ENCODE measurements at places on chromosomes 11 and 22.

DNA sequence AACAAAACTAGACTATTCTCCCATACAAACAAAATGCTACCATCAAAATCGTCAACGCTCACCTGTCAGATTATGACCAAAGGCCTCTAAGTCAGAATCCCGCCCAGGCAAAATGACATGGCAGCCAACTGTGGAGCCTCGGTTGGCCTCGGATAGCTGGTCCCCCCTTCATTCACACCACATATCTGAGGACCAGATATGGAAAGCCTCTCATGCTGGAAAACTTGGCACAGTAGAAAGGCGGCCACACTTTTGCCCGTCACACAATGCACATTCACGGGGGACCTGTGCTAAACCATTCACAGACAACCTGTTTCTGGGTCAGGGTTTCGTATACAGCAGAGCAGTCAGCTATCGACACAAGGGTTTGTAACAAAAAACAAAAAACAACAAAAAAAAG, 11.2 kb downstream of the MAPK1 start:
- no peak for DNase-seq

GRCh38 chr11:63560506-63561180, 2.5 kb downstream of the PLAAT2 start:
- no peak for DNase-seq

DNA sequence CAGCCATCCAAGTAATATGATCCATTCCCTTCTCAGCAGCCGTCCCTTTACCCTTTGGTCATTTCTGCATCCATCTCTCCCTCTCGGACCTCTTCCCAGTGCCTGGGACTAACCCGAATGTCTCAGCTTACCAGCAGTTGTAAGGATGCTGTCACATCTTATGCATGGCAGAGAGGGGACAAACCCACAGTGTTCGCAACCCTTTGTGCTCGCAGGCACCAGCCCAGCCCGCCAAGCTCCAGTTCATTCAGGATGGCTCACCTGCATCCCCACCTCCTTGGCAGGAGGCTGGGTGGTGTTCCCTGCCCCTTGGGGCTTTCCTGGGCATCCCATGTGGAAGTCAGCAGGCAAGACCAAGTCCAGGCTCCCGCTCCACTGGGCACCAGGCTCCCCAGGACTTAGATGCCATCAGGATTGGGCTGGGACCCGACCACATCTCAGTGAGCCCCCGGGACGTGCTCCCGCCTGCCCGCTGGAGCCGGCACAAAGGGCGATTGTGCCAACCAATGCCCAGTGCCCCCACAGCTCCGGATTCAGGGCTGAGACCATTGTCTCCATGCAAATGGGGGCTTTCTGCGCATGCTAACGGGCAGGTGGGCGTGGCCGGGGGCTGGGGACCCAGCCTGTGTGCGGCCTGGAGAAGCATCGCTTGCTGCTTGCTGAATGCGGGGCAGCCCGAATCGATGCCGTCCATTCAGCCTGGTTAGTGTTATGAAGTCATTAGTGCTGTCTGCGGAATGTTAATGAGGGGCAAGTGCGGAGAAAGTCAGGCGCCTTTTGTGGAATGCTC, 108.6 kb downstream of the KCNQ1OT1 start:
- no peak for DNase-seq

DNA sequence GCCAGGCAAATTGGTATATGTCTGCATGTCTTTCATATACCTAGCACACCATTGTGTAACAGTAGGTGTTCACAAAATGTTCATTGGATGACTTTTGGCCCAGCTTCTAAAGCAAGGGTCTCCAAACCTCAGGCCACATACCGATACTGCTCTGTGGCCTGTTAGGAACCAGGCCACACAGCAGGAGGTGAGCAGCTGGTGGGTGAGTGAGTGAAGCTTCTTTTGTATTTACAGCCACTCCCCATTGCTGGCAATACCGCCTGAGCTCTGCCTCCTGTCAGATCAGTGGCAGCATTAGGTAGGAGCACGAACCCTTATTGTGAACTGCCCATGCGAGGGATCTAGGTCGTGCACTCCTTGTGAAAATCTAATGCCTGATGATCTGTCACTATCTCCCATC, 836.6 kb downstream of the NTM start:
- no peak for DNase-seq

- no peak for DNase-seq
These were observed 130.4 kb upstream of the C11orf87 start for GRCh38 chr11:109291553-109291952.

DNA sequence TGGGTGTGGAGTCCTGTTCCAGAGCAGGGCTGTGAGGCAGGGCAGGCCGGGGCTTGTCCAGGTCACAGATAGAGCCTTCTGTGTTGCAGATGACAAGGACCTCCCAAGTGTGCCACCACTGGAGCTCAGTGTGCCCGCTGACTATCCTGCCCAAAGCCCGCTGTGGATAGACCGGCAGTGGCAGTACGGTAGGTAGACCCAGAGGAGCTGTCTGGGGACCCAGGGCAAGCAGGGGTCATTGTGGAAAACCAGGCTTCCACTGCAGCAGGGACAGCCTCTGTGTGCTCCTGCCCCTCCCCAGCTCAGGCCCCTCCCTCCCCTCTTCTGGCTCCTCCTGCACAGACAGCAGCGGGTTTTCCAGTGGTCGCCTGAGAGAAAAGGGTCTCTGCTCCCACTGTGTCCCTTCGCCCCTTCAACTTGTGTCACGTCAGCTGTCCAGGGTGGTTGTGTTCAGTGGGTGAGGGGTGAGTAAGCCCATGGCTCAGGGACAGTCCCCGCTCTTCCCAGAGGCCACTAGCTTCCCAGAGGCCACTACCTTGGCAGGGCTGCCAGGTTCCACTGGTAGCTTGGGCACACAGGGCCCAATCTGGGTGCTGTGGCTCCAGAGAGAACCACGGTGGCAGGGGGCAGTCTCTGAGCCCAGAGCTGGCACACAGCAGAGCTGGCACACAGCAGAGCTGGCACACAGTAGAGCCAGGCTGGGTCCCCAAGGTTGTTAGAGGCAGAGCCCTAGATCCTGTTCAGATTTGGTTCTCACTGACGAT, 78.4 kb downstream of the MED15 start:
- no peak for DNase-seq

DNA sequence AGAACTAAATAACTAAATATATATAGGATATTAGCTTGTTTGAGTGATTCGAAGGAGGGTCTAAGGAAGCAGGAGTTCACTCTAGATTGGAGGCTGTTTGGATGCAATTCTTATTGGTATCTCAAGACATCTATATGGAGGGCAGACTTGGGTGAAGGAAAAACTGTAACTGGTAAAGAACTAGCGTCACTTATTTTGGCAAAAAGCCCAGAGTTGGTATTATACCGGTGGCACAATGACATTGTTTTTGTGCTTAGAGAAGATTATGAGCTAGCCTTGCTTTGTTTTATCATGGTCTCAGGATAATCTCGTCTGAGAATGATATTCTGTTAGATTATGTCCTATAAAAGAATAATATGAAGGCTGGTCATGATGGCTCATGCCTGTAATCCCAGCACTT, 6.0 kb upstream of the SLC35F2 start:
- no peak for DNase-seq

DNA sequence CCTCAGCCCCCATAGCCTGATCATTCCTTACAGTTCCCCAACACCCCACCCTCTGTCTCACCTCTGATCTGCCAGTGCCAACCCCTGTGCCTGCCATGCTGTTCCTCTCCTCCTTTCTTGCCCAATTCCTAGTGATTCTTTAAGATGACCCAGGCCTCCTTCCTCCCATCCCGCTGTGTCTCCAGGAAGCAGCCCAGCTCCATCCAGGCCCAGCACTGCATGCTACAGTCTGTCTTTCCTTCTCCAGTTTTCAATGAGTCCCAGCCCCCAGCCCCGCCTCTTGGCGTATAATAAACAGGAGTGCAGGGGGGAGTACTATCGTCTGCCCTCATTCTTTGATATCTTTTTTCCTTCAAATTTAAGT, 12.3 kb downstream of the LTBP3 start:
- DNase-seq: no peak

GRCh38 chr11:128726458-128727139, 32.7 kb downstream of the FLI1 start:
- no peak for DNase-seq

DNA sequence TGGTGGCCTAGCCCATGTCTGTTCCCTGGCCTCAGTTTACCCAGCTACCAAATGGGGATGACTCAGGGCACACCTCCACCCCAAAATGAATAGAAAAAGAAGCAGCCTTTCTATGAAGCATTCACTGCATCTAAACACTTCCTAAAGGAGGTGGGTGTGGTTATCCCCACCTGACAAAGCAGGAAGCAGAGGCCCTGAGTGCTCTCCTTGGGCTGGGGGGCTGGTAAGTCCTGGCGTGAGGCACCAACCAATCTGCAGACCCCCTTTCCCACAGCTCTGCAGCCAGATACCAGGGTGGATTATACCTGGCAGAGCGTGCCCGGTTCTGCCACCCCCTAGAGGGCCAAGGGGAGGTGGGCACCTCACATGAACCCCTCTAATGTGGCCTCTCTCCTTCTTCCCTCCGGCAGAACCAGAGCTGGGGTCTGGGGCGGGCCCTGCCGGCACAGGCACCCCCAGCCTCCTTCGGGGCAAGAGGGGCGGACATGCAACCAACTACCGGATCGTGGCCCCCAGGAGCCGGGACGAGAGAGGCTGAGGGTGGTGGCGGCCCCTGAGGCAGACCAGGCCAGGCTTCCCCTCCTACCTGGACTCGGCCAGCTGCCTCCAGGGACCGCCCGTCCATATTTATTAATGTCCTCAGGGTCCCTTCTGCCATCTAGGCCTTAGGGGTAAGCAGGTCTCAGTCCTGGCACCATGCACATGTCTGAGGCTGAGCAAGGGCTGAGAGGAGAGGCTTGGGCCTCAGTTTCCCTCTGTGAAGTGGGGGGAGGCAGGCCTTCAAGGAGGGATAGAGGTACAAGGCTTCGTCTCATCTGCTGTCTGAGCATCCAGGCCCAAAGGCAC, 9.2 kb downstream of the RHBDD3 start:
- DNase-seq: no peak

GRCh38 chr11:21769188-21769587, 423.7 kb upstream of the ANO5 start:
- no peak for DNase-seq

DNA sequence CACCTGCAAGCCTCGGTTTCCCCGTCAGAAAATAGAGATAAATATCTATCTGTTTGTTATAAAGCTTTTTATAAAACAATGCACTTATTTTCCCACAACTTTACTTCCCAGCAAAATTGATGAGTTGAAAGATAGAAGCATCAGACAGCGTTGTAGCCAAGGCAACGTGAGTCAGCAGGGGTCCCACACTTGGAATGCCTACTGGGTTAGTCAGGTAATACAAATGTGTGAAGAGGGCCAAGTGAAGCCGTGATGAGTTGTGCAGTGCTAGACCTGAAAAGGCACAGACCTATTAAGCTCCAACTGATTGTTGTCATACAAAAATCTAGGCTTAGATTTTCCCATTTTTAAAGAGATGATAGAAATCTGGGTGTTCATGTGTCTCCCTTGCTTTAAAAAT, 118.7 kb downstream of the PGR start:
- DNase-seq: no peak

DNA sequence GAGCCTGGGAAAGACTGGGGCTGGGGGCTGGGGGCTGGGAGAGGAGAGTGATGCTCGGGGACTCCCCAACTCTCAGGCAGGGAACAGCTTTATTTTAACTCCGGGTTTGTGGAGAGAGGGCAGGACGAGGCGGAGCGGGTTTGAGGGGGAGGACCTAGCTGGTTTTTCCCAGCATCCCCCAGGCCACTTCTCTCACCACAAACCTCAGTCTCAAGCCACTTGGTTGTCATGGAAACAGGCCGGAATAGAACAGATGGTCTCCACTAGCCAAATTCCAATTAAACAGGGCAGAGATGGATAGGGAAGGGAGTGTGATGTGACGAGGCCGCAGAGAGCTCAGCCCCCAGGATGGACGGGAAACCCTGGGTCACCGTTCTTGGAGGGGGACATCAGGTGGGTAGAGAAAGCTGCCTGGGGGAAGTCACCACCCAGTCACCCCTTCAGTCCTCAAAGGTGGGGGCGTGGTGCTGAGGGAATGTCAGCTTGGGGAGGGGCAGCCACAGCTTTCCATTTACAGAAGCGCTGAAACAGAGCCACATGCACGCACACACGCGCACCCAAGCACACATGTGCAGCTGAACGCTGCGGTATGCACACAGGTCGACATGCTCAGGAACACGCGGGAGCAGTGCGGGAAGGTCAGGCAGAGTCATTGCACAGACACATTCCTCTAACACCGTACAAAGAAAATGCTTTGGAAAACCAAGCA, 19.2 kb downstream of the NECTIN1 start:
- DNase-seq: no peak

GRCh38 chr11:112017538-112017937, 7.7 kb upstream of the DLAT start:
- DNase-seq: no peak

GRCh38 chr22:37971475-37972434, 12.6 kb downstream of the SOX10 start:
- DNase-seq: no peak

- DNase-seq: no peak
These were observed 1.5 kb upstream of the LARGE1 start for GRCh38 chr22:33921525-33922348.

GRCh38 chr11:72160319-72160718, 24.8 kb downstream of the FOLR3 start:
- DNase-seq: no peak

- DNase-seq: peak; percentile 20
These were observed 31.9 kb downstream of the FLI1 start for GRCh38 chr11:128725630-128726319.

- DNase-seq: no peak
These were observed 3.4 kb downstream of the WEE1 start for GRCh38 chr11:9576701-9577381.

- no peak for DNase-seq
These were observed 27.6 kb upstream of the TOLLIP start for GRCh38 chr11:1336836-1337646.

DNA sequence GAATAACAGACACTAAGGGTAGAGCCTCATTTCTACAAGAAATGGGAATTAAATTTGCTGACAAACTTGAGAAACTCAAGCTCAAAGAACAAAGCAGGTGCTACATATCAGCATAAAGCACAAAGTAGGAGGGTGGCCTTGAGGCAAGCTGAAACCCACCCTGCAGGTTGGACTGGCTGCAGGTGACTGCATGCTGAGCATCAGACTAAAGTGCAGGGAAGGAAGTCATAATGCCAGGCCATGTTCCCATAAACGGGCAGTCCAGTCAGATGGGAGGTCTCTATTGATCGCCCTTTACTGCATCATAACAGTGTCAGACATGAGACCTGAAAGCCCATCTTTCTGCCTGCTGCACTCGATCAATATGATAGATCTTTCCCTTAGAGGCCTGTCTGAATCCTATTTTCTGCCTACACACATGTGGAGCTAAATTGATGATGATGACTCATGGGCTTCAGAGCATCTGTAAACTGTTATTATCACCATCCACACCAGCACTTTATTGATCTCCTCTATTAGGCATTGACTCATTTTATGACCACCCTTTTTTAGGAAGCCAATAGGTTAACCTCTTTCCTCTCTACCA, 224.5 kb upstream of the DDI1 start:
- no peak for DNase-seq

- no peak for DNase-seq
These were observed 23.1 kb downstream of the TMPRSS13 start for GRCh38 chr11:117906126-117906525.

GRCh38 chr11:120078397-120078796, 59.5 kb downstream of the TRIM29 start:
- no peak for DNase-seq

GRCh38 chr11:33735271-33736147, 714 bp downstream of the CD59 start:
- DNase-seq: peak; percentile 18

Measured in activated T-helper 1 cell treated with anti-CD3 and anti-CD28 coated beads, Interleukin-2, amount 50 U/mL, for 16 hours (primary cell).